ENCODE measurements at places on chromosomes 4 and X.

DNA sequence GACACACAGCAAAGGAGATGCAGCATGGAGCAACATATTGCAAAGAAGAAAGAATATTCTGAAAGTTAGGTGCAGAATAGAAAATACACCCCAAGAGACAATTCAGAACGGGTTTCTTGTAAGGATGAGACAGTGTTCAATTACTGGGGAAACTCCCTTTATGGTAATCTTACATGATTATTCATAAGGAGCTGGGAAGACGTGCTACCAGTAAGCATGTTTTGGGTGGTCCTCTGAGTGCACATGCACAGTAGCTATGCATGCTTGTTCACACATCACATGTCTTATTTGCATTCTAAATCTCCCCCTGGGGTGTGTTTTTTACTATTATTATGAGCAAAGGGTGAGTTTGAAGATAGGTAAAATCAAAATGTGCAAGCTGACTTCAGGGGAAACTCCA lies 1448.8 kb downstream of the TECRL start:
- DNase-seq = no peak

DNA sequence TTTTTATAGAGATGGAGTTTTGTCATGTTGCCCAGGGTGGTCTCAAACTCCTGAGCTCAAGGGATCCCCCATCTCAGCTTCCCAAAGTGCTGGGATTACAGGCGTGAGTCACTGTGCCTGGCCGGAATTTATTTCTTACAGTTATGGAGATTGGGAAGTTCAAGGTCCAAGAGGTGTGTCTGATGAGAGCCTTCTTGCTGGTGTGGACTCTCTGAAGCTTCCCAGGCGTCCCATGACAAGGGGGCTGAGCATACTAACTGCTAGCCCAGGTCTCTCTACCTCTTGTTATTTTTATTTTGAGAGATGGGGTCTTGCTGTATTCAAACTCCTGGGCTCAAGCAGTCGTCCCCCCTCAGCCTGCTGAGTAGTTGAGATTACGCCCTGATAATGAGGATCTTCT lies 2.9 kb upstream of the NSD2 start:
- no peak for DNase-seq

- no peak for DNase-seq
These were observed 929.1 kb downstream of the RAB28 start for GRCh38 chr4:12555011-12555410.

- DNase-seq = no peak
These were observed 22.9 kb upstream of the USP53 start for GRCh38 chr4:119189638-119190037.

GRCh38 chr4:4610672-4611071 lies 68.8 kb upstream of the STX18 start:
- DNase-seq = no peak

DNA sequence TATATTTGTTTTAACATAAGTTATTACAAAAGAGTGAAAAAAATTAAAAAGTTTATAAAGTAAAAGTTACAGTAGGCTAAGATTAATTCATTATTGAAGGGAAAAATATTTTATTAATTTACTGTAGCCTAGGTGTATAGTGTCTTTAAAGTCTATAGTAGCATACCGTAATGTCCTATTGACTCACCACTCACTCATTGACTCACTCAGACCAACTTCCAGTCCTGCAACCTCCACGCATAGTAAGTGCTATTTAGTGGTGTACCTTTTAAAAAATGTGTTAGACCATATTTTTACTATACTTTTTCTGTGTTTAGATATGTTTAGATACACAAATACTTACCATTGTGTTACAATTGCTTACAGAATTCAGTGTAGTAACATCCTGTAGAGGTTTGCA lies 841.1 kb downstream of the CENPC start:
- DNase-seq = no peak

- no peak for DNase-seq
These were observed 6.1 kb downstream of the XPNPEP2 start for GRCh38 chrX:129744861-129745321.

DNA sequence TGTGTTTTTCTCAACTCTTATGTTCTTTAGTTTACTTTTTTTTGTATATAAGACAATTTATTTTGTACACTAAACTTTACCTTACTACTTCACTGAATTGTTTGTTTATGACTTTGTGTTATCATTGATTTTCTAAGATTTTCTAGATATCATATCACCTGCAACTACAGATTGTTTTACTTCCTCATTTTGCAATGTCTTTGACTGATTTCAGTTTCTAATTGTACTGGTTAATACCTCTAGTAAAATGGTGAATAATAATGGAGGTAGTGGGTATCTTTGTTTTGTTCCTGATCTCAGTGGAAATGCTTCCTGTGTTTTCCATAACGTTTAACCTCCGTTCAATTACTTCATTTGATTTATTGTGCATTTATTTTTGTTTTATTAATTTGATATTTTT lies 490.2 kb downstream of the TLL1 start:
- DNase-seq = no peak

DNA sequence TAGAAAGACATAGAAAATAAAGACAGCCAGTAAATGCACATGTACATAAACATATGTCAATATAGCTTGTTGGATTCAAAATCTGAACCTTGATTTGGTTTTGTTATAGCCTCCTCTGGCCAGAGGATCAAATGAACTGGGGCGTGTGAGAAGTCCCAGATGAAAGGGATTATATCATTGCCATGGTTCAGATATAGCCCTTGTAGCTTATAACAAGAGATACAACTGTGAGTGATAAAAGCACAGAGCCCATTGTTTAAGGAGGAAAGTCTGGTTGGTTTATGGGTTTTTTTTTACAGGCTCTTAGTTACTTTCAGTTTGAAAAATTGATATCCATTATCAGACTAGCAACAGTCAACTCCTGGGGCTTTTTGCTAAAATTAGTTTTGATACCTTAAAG lies 101.7 kb upstream of the GLRA2 start:
- no peak for DNase-seq

- no peak for DNase-seq
These were observed 10.3 kb downstream of the GNL3L start for GRCh38 chrX:54540289-54540688.

- no peak for DNase-seq
These were observed 646 bp downstream of the TIGD4 start for GRCh38 chr4:152778656-152779512.

- DNase-seq = no peak
These were observed 178.7 kb upstream of the LDB2 start for GRCh38 chr4:17077105-17077504.

GRCh38 chr4:82780752-82781231 lies 17.8 kb downstream of the SCD5 start:
- DNase-seq = peak; percentile 84

All from DMS 273 treated with DMSO at 0.1 percent for 48 hours (cell line).